ENCODE measurements at places on chromosomes 1 and 21.

DNA sequence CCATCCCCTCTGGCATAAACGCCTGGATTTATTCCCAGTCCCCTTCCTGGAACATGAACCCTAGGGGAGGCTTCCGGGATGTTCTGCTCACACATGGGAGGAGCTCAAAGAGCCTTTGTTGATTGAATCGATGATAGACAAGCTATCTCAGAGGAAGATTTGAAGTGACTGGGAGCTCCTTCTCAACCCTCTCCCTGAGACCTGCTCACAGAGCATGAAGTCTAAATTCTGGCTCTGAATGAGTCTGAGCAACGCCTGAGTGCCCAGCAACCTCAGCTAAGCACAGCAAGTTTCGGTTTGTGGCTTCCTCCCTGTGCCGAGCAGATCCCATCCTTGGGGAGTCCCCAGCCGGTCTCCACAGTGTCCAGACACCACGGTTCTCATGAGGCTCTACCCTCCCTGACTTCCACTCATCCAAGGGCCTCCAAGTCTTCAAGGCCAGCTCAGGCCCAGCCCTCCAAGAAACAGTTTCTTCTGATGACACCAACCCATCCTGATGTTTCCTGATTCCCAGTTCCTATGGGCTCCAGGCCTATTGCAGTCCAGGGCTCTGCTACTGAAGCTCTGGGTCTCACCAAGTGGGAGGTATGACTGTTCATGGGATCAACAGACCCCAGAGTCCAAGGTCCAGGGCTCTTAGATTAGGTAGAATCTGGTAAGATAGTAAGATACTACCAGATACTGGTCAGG is 190.8 kb downstream of the DYRK1A start:
- DNase-seq, result peak; percentile 9

- DNase-seq, result peak; percentile 18
Observed at GRCh38 chr1:14777516-14778506, 179.3 kb downstream of the KAZN start.

DNA sequence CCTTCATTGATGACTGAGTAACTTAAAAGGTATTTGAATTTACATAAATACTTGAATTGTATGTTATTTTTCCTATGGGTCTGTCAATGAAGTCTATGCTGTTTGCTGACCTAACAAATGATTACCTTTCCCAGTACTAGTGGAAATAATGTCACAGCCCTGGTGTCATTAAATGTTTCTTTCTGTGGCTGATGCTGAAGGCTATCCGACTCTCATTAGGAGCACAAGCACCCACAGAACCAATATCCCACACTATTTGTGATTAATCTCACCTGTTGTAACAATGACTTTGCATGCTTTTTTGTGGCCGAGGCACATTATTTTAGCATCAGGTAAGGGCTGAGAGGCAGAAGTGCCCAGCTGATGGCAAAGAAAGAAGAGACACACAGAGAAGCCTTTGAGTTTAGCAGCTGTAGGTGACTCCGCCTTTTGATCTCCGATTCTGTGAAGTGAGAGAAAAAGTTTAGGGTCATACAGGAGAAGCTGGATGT is 25.8 kb upstream of the TRIM45 start:
- no peak for DNase-seq

- no peak for DNase-seq
Observed at GRCh38 chr1:42442662-42443061, 13.2 kb downstream of the ZMYND12 start.

- no peak for DNase-seq
Observed at GRCh38 chr1:208524925-208525324, 280.7 kb upstream of the PLXNA2 start.

DNA sequence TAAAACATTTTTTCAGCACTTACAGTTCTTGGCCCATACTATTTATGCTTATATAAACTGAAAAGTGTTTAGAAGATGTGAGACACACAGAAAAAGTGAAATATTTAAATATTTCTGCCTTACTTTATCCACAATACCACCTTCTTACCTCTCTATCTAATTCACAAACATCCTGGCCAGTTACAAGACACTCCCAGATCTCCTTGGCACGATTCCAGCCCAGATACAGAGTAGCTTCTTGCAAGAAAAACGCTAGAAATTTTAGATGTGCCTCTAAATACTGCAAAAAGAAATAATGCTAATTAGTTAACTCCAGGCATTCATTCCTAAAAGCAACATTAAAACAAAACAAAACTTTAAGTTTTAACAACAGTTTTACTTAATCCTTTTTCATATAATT is 68.4 kb downstream of the USP24 start:
- no peak for DNase-seq

GRCh38 chr1:59375321-59376220 is 78.7 kb downstream of the FGGY start:
- no peak for DNase-seq

DNA sequence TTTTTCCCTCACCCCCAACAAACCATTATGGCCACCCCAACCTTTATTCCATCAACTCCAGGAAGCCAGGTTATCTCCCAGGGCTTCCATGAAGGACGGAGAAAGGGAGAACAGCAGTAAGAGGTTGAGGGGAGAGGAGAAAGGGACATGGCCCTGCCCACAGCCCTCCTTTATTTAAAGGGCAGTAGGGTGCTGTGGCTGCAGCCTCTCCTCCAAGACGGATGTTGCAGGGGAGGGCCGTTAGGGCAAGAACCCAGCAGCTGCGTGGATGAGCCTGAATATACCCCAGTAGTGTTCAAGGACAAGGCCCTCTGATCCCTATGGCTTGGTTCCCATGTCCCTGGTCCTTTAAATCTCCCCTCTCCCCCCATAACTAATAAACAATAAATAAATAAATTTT is 5.9 kb downstream of the RXFP4 start:
- DNase-seq, result no peak

- no peak for DNase-seq
Observed at GRCh38 chr1:3924186-3924824, 24.2 kb upstream of the C1orf174 start.

DNA sequence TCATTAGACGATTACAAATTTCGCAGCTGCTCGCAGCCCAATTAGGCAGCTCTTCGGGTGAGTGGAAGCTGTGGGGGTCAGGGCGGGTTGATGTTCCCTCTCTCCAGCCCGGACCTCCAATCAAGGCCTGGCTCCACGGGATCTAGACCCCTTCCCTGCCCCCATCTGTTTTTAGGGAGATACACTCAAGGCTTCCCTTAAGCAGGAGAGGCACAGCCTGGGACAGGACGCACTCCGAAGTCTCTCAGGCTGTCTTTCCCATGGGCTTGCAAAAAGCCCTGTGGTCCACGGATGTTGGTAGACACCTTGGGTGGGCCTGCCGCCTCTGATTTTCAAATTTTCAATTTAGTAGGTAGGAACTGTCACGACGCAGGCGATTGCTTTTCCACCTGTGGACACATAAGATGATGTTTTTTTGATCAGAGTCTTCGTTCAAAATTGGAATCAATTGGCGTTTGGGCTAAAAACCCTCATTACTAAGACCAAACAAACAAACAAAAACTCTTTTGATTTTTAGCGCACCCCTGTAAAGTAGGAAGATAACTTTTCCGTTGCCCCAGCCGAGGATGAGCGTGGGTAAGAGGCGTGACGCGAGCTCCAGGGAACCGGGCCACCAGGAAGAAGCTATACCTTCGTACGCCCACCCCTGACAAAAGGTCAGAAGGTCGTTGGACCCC is 2.5 kb upstream of the LHX8 start:
- DNase-seq, result no peak

- DNase-seq, result no peak
Observed at GRCh38 chr1:34060187-34060730, 104.8 kb downstream of the CSMD2 start.

DNA sequence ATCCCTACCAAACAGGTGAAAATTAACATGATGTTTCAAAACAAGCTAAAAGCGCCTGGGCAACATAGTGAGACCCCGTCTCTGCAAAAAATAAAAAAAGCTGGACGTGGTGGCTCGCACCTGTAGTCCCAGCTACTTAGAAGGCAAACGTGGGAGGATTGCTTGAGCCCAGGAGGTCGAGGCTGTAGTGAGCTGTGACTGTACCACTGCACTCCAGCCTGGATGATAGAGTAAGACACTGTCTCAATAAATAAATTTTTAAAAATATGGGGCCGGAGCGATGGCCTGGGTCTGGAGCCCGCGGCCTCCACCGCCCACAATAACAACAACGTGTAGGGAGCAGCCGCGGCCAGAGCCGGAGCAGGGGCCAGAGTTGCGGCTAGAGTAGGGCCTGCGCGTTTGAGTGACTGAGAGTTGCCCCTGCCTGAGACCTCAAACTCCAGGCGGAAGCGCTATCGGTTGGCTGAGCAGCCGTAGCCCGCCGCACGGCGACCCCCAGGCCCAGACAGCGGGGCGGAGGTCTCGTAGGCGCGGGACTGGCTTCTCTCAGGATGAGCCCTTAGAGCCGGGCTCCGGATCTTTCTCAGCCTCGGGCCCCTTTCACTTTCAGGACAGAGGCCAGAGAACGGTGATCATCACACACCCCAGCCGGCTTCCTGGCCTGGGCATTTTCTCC is 41.4 kb downstream of the ZMYM1 start:
- peak; percentile 13 for DNase-seq

DNA sequence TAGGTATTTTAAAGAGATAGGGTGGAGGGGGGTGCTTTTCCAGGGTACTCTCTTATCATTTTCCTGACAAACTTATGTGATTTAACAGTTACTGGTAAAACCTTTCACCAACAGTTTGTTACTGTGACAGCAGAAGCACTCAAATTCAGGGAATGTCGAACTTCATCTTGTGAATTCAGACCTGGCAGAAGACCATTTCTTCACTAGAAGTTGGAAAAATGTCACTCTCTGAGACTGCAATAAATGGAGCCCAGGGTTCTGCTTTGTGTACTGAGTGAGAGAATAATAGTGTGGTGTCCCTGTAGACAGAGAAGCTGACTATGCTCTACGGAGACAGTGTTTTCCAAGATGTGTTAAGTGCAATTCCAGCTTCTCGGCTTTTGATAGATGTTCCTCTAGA is 200.2 kb downstream of the ST6GALNAC3 start:
- no peak for DNase-seq

GRCh38 chr21:43731891-43732711 is 13.2 kb downstream of the PDXK start:
- DNase-seq, result no peak

- DNase-seq, result no peak
Observed at GRCh38 chr1:155326631-155327037, 5.9 kb downstream of the RUSC1 start.

DNA sequence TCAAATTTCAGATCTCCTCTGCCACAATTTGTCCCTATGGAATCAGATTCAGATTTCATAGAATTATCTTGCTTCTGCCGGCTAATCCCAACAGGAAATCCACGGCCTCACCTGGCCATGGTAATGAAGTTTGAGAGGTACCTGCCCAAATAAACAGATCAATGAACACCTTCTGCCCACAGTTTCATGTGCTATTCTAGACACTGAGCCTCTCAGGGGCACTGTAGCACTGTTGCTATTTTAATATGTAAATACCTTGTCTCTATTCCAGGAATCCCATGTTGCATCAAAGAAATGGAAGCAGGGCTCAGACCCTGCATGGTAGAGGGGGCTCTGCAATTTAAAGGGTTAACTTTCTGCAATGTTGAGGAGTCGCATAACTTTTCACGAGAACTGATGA is 593.1 kb downstream of the PTBP2 start:
- DNase-seq, result no peak

- DNase-seq, result no peak
Observed at GRCh38 chr1:116185161-116185701, 74.0 kb downstream of the MAB21L3 start.

DNA sequence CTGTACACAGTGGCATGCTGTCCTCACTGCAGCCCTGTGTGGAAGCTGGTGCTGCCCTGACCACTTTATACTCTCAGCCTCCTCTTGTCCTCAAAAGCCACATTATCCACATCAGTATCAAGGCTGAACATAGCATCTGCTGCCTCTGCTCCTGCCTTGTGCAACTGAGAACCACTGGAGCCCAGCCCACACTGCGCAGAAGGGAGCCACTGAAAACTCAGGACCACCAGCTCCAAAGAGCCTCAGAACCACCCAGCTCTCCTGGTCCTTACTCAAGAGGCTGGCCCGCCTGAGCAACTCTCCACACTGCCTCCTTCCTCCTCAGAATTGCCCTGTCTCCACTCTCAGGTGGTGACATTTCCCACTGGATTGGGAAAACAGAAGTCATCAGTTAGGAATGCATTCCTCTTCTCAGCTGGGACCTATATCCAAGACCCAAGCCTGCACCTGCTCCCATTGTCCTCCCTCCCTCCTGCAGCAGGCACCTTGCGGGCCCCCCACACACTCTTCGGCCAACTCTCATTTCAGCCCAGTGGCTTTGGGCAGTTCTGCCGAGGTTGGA is 7.0 kb upstream of the KISS1 start:
- DNase-seq, result no peak

- DNase-seq, result no peak
Observed at GRCh38 chr1:218492874-218493273, 147.7 kb downstream of the TGFB2 start.

- DNase-seq, result no peak
Observed at GRCh38 chr1:48245106-48245505, 22.6 kb downstream of the SLC5A9 start.

DNA sequence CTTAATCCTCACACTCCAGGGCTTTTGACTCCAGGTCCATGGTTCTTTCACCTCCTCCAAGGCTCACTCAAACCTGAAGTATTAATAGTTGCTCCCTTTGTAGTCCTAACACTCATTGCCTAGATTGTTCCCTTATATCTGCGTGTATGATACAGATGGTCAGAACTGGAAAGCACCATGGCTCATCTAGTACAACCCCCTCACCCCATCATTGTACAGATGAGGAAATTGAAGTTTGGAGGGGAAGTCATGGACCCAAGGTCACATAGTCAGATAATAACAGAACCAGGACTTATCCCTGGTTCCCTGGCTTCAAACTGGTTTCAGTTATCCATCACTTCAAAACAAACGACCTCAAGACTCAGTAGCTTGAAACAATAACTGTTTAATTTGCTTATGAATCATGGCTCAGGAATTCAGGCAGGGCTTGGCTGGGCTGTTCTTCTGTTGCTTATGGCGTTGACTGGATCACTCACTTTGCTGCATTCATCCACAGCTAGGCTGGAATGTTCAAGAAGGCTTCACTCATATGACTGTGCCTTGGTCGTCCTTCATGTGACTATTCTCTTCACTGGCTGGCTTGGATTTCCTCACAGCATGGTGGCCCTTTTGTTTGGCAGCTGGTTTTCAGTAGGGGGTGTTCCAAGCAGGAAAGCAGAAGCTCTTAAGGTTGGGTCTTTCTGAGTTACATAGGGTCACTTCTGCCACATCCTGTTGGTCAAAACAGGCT is 5.0 kb downstream of the NOS1AP start:
- DNase-seq, result no peak

DNA sequence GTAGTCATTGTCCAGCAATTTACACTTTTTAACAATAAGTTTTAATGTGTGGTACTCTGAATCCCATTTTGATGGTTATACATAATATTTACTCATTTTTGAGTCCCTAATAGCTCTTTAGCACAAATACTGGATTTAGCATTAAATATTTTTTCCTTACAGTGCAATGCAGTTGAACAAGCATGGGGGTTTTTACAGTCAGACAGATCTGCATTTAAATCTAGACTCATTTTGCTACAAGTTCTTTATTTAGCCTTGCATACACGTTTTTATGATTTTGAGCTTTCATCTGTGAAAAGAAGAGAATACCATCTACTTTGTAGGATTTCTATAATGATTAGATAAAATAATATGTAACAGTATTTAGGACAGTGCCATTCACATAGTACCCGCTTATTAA is 44.0 kb downstream of the PTPRC start:
- DNase-seq, result no peak
